Stimulated activated effector memory CD8-positive, alpha-beta T cell treated with anti-CD3 and anti-CD28 coated beads, Interleukin-12 subunit alpha, Interleukin-12 subunit beta, amount 100 ng/mL, for 72 hours (primary cell): ENCODE measurements at places on chromosomes 5 and 9.

DNA sequence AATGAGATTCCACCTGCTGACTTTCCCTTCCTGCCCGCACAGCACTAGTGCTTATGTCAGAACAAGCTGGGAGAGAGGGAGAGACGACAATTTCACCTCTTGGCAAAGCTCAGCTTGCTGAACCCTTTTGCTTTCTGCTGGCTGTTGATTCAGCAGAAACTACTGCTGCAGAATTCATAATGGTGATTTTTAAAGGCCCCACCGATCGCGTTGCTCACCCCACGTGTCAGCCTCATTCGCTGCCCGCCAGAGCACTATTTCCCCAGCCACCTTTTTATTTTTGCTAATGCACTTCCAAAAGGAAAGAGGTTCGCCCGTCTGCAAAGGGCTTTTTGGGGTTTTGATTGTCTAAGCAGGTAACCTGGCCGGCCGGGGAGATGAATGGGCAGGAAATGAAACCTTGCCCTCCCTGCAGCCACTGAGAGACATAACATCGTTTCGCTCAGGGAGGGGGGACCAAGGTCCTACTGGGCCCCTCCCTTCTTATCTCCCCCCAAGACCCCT is 1.3 kb downstream of the PPP2R2B start:
- DNase-seq = peak; percentile 67

DNA sequence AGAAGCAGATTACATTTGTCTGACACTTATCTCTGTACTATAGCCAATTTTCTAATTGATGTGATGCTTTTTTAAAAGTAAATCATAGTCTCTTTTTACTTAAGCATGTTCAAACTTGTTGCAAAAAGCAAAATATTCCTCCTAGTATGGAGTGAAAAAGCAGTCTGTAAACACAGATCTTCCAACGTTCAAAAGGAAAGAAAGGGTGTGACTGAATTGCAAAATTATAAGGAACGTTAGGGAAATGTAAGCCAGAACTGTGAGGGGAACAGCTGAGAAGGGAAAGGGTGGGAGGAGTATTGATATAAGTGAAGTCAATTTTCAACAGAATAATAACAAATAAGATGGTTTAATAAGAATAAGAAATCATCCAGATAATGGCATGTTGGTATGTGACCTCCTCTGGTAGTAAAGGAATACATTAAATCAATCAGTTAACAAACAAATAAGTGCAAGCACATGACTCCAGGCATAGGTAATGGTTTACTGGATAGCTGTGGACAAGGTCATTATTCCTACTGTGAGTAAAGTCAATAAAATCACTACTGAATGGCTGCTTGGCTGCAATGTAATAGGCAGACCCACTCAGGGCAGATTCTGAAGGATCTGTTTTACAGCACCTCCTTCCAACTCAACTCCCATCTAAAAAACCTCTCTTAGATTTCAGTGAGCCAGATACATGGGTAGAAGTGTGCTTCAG is 239.1 kb upstream of the NMUR2 start:
- DNase-seq = no peak

DNA sequence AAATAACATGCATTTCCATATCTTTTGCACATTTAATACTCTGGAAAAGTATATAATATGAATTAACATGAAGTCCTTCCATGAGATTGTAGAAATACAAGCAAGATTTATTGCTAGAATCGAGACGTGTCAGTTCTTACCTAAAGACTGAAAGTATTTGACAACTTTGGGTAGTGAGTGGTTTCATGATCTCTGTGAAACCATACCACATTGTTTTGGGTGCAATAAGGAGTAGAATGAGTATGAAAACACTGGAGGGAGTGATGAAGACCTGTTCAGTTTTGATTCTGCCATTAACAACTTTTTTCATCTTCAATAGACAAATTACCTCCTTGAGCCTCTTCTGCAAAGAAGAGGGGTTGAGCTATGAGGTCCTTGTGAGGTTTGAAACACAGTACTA is 133.7 kb downstream of the NUDT12 start:
- DNase-seq = no peak

DNA sequence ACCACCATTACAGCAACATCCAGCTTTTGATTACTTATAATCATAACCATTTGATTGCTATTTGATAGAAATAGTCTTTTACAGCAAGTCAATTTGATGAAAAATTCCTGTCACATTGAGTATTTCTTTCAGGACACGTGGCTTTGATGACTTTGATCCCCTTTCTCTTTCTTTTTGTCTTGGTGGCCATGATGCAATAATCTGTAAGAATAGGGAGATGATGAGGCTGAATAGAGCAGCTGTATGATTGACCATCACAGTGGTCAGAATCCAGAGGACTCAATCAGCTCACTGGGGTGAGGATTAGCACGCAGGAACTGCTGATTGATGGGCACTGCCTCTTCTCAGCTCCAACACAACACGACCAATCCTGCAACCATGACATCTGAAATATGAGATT is 262.7 kb downstream of the PARP8 start:
- no peak for DNase-seq

- no peak for DNase-seq
Observed at GRCh38 chr5:10668697-10669096, 92.3 kb downstream of the DAP start.

DNA sequence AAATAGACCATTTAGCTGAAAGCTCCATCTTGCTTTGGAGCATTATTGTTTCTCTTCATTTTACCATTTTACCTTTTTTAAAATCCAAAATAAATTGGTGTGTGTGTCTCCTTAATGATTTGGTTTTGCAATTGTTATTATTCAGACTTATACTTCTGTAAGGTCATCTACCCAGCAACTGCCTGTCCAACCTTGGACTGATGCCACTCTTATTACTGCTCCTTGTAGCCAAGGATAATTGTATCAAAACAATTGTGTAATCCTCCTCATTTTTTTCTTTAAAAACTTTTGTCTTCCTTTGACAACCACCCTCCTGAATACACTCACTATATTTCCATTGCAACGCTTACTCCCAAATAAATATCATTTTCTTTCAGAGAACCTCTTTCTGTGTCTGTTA is 30.3 kb upstream of the HMGCR start:
- DNase-seq = no peak

DNA sequence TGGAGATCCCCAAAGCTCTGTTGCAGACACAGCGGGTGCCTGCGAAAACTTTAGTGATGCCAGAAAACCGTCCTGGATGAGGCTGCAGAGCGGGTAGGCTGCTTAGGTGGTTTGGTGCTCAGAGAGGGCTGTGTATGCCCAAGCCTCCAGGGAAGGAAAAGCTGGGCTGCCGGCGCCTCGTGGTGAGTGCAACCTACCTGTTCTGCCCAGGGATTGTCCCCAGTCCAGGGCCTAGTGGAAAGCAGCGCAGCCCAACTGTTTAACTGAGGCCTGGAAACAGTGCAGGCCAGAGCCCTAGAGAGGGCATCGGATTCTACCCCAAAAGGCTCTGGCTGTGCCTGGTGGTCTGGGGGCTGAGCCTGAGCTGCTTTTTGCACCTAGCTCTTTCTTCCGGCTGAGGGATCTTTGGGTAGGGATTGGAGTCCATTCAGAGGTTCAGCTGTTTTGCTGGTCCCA is 2.8 kb downstream of the LMX1B start:
- no peak for DNase-seq

- DNase-seq = no peak
Observed at GRCh38 chr5:161545344-161546094, 1.0 kb downstream of the GABRB2 start.

DNA sequence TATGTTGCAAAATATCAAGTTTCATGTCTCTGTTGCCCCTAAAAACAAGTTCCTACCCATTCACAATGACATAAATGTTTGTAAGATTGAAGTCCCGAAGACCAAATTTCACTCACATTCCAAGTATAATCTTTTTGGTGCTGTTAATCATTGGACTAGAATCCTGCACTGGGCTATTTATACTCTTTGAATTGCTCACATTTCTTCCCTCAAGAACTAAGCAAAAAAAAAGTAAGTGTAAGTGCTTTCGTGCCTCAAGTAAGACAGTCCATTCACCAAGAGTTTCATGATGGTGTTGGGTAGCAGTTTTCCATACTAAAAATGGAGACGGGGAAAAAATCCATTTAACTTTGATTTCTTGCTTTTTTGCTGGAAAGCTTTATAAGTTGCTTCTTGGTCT is 242.3 kb downstream of the EBF1 start:
- no peak for DNase-seq

- DNase-seq = no peak
Observed at GRCh38 chr5:159451197-159452052, 121.1 kb upstream of the IL12B start.
